Activated CD4-positive, CD25-positive, alpha-beta regulatory T cell treated with anti-CD3 and anti-CD28 coated beads, Interleukin-2, amount 50 U/mL, for 72 hours (primary cell): ENCODE measurements at places on chromosomes 13 and 19.

DNA sequence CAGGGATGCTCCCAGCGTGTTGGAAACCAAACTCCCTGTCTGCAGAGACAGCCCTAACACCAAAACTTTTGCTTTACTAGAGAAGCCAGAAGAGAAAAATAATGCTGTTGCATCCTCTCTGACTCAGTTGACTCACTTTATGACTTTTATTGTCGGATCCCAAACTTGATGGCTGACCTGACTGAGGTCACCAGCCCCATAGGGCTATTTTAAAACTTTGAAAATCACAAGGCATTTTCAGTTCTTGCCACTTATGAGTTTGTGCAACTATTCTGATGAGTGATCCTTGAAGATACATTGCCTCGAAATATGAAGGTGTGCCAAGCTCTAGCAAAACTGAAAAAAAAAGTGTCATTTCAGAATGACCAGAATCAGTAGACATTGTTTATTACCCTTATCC is 320.2 kb downstream of the DLEU7 start:
- no peak for DNase-seq

GRCh38 chr13:111115965-111116521 is 933 bp downstream of the ARHGEF7 start:
- no peak for DNase-seq

- DNase-seq = no peak
Measured at GRCh38 chr13:38415233-38415632, 65.6 kb downstream of the UFM1 start.

DNA sequence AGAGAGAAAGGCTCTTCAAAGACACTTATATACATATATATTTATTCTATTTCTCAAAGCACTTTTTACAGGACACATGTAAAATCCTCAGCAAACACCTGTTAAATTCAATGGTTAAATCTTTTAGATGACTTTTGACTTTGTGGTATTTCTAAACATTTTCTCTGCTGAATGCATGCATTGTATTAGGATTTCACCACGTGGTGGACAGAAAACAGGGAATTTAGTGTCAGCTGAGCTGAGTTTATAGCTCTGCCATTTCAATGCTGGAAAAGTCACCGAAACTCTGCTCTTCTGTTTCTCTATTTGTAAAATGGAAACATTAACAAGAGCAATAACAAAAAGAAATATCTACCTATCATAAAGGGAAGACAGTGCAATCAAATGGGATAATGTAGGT is 375.6 kb downstream of the ENOX1 start:
- DNase-seq = no peak

GRCh38 chr13:45433381-45433790 is 15.2 kb upstream of the SLC25A30 start:
- DNase-seq = no peak

DNA sequence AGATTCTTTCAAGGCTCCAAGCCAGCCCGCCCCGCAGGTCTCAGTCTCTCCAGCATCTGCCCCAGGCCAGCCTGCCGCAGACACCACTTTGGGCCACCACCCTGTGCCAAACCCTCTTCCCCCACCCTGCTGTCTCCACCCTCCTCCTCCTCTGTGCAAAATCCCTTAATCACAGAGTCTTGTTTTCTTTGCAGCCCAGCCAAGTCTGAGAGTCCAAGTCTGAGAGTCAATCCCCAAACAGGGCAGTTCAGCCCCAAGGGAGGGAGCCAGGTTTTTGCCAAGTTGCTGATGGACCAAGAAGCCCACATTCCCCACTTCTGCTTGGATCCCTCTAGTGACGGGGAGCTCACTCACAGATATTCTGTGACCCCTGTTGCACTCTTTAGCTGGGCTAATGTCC is 3.1 kb downstream of the ADAMTS10 start:
- DNase-seq = no peak

- peak; percentile 69 for DNase-seq
Measured at GRCh38 chr19:1068009-1069001, 1.3 kb downstream of the ARHGAP45 start.

DNA sequence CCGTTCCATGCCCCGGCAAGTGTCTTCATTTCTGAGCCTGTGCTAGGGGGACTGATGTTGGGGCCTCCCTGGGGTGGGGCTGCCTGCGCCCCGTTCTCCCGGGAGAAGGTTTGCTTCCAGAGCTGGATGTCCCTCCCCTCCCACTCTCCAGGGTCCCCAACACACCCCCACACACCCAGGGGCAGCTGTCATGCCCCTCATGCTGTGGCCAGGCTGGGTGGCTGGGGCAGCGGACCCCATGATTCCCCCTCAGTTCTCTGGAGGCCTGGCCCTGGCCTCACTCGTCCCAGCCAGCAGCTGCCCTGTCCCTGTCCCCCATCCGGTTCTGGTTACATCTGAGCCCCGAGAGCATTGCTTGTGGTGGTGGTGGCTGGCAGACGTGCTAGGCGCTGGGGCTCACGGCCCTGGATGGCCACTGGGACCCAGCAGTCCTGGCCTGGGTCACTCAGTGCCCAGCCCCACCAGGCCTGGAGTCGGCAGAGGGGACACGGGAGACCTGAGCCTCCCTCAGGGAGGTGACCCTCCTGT is 184.8 kb downstream of the KDM4B start:
- DNase-seq = no peak

GRCh38 chr19:54947381-54947780 is at the start of gene NLRP7:
NLRP7 (minus strand) TSS chr19:54947530.
- DNase-seq = no peak

- no peak for DNase-seq
Measured at GRCh38 chr13:77113496-77113895, 86.5 kb upstream of the FBXL3 start.

GRCh38 chr13:113029487-113030258 is 60.7 kb downstream of the MCF2L start:
- peak; percentile 69 for DNase-seq

- DNase-seq = no peak
Measured at GRCh38 chr13:41603917-41604316, 146.6 kb downstream of the RGCC start.

GRCh38 chr19:18896421-18896841 is 473 bp upstream of the CERS1 start:
- no peak for DNase-seq

- DNase-seq = no peak
Measured at GRCh38 chr19:43300876-43301765, 31.8 kb upstream of the PSG9 start.

- DNase-seq = no peak
Measured at GRCh38 chr13:78460176-78460575, 143.2 kb downstream of the POU4F1 start.

DNA sequence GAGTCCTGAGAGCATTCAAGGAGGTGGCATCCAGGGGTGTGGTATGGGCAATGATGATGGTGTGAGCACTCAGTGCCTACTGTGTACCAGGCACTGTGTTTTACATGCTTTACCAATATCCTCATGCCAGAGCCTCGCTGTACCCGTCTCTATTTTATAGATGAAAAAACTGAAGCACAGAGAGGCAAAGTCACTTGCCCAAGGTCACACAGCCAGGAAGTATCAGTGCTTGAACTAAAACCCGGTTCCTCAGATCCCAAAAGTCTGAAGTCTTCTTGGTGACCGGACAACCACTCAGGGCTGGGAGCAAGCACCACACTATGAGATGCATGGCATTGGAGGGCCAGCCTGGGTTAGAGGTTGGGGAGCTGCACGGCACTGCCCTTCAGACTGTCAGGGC is 84.1 kb downstream of the CHST8 start:
- DNase-seq = no peak

DNA sequence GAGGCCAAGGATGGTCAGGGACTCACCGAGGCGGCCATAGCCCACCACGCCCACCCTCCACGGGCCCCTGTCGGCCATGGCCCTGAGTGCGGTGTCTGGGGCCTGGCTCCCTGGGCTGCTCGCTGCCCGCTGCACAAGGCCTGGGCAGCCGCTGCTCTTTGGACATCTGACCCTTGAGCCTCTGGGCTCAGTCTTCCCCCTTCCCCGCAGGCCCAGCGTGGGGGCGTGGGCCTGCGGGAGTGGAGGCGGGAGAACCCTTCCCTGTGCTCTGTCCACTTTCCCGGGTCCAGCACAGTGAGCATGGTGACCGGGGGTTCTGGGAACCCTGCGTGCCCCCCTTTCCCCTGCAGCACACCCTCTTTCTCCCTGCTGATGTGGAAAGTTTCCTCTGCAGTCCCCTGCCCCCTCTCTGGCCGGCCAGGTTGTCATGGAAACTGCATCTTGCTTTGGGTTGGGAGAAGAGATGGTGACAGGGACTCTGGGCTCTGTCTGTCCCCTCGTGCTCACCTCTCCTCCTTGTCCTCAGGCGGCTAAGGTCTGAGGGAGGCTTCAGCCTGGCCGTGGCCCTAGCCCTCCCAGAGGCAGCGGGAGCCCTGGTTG is at the start of gene ASPDH:
ASPDH (minus strand) TSS at position 168 of the 600 bp plus-strand sequence; CDS start at position 78, 90 bp downstream.
- DNase-seq = no peak

- no peak for DNase-seq
Measured at GRCh38 chr13:99459099-99459850, 42.0 kb upstream of the TM9SF2 start.

DNA sequence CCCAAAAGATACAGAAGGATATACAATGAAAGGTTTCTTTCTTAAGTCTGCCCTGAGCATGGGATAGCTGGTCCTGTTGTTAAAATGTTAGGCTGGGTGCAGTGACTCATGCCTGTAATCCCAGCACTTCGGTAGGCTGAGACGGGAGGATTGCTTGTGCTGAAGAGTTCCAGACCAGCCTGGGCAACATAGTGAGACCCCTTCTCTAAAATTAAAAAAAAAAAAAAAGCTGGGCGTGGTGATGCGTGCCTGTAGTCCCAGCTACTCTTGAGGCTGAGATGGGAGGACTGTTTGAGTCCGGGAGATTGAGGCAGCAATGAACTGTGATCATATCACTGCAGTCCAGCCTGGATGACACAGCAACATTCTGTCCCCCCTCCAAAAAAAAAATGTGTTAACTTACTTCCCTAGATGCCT is 52.5 kb upstream of the SHKBP1 start:
- no peak for DNase-seq

GRCh38 chr13:48561466-48562235 is 28.8 kb upstream of the RCBTB2 start:
- DNase-seq = no peak

DNA sequence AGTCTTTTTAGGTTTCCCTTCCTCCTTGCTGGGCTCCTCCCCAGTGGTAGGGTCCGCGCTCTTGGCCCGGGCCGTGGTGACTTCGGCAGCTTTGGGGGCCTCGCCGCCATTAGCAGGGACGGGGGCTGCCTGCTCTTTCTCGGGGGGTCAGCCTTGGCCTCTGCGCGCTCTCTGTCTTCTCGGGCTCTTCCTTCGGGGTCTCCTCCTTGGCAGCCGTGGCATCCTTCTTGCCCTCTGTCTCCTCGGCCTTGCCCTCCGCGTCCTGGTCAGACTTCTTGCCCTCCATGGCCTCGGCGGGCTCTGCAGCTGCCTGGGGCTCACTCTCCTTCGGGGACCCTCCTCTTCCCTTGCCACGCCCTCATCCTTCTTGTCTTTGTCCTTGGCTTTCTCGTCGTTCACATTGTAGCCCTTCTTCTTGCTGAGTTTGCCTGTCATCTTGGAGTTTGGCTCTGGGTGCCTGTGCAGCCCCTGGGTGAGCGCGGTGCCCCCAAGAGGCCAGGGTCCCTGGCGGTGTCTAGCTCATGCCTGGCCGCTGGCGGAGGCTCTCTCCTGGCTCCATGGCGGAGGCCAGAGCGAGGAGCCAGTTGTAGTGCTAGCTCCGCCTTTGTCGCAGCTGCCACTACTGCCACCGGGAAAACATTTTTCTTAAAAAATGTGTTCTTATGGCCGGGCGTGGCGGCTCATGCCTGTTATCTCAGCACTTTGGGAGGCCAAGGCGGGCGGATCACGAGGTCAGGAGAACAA is 283.0 kb upstream of the SGCG start:
- DNase-seq = no peak

DNA sequence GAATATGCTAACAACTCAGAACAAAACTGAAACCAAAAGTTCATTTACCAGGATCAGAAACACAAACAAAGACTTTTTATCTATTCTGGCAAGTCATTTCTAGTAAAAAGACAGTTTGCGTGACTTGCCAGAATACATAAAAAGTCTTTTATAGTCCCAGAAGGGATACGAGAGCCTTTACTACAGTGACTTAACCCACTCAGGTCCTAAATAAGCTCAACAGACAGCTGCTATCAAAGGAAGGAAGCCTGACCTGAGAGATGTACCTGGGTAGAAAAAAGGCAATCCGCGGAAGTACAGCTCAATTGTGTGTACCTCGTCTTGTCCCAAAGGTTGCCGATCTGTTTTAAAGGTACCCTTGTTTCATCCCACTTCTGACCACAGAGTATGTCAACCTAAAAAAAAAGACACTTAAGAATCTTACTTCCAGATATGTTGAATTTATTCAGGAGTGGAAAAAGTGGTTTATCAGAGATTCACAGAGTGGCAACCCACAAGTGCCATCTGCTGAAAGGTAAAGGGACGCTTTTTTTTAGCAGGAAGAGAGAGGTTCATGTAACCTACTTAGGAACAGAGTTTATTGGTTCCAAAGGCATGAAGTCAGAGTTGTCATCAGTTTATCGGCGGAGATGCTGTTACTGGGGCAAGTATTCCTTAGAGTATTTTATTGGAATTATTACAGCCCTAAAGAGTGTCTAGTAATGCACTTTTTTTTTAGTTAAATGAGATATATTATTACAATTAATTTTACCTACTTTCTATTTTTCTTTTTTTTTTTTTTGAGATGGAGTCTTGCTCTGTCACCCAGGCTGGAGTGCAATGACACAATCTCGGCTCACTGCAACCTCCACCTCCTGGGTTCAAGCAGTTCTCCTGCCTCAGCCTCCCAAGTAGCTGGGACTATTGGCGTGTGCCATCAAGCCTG is 69.7 kb upstream of the C1QTNF9B start:
- no peak for DNase-seq

DNA sequence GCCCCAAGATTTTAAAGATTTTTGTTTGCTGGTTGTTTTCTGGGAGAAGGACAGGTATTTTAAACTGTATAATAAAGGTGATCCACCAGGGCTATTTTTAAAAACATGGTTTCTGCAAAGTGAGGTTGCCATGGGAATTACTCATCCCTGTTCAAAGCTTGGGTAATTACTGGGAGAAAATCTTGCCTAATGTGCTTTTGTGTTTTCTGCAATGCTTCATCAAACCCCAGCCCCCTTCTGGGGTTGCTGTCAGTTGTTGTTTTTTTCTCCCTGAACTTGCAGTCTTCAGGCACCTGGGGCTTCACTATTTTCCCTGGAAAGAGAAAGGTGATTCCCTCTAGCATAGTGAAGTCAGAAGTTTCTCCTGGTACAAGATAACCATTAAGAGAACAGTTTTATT is 277.2 kb downstream of the NALCN start:
- DNase-seq = no peak

- DNase-seq = no peak
Measured at GRCh38 chr19:8000298-8001038, 5.0 kb downstream of the ELAVL1 start.

GRCh38 chr19:50357178-50358100 is 8.0 kb downstream of the NAPSA start:
- DNase-seq = peak; percentile 81

DNA sequence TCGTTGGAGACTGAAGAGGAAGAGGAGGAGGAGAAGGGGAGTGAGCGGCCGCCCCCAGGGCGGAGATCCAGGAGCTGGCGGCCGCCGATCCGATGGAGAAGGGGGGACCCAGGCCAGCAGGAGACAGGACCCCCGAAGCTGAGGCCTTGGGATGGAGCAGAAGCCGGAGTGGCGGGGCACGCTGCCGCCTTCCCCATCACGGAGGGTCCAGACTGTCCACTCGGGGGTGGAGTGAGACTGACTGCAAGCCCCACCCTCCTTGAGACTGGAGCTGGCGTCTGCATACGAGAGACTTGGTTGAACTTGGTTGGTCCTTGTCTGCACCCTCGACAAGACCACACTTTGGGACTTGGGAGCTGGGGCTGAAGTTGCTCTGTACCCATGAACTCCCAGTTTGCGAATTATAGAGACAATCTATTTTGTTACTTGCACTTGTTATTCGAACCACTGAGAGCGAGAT is 1.8 kb downstream of the GADD45B start:
- no peak for DNase-seq
